ENCODE measurements at places on chromosomes 1 and 21.

- DNase-seq = no peak
Observed at GRCh38 chr1:15370781-15371520, 38.7 kb upstream of the EFHD2 start.

DNA sequence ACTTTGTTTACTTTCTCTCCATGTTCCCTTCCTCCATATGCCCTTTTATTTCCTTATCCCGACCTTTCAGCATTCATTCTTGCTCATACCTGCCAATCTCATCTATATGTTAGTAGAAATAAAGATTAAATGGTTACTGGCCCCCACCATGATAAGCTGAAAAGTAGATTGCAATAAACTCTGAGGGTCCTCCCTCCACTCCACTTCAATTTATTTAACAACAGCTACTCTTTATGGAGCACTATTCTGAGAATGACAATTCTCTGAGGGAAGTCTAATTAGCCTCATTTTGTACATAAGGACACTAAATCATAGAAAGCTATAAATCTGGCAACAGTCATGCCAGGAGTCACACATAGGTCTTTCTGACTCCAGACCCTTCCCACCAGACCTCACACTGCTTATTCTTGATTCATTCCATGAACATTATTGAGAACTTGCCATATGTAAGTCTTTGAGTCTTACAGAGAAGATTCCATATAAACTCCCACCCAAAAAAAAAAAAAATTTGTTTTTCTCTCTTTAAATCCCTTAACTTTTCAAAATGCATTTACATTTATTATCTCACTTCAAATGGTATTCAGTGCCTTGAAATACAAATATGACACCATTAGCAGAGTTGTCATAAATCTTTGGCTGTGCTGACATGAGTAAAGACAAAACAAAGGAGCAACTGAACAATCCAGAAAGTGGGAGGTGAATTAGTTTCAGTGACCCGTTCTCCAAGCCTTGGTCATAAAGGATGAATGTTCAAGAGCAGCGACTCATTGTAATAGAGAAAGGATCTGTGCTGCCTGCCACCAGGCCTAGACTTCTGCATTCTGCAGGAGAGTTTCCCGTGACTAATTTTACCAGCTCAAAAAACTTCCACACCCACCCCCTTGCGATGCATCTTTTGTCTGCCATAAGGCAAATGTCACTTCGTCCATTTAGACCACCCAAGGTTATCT is 28.5 kb downstream of the PALMD start:
- no peak for DNase-seq

GRCh38 chr1:116334015-116334547 is 39.0 kb upstream of the ATP1A1 start:
- no peak for DNase-seq

DNA sequence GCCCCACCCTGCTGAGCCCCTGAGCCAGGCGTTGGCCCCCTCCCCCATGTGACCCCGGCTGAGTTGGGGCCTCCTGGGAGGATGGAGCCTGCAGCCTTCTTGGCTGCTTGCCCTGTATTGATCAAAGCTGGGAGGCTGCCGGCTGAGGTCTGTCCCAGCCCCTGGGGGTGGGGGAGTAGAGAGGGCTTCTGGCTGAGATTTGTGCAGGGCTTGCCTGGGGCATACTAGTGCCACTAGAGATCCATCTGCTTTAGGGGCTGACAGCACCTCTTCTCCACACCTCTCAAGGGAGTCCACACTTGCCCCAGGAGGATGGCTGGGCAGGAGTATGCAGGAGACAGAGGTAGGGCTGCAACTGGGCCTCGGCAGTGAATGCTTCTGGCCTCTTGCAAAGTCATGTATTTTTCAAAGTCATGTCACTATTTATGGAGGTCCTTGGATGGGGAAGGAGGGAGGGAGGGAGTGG is 53.6 kb upstream of the SSBP3 start:
- DNase-seq = no peak

GRCh38 chr1:169132512-169133227 is 26.2 kb downstream of the ATP1B1 start:
- no peak for DNase-seq

DNA sequence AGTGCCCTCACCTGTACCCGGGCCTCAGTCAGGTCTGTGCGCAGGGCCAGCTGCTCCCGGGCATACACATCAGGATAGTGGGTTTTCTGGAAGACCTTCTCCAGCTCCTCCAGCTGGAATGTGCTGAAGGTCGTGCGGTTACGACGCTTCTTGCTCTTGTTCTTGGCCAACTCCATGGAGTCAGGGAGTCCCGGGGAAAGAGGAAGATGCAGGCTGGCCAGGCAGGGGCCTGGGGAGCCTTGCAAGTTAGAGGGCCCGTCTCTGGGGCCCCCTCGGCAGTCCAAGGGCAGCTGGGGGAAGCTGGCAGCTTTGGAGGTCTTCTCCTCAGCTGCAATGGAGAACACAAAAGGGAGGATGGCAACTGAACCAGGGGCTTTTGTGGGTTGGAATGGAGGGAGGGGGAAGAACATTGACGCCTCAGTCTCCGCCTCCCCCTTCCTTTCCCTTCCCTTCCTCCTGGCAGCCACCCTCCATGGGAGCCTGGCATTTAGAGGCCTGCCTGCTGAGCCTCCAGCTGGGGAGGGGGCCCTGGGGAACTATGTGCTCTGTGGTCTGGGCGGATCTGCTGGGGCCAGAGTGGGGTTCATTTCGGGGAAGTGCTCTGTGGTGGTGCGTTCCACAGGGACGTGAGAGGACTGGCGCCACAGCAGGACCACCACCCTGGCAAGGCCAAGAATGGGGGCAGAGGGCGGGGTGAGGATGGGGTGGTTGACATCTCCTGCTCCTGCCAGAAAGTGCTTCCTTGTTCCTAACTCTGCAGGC is 5.7 kb downstream of the ALX3 start:
- DNase-seq = no peak

GRCh38 chr1:221612047-221612777 is 129.7 kb downstream of the DUSP10 start:
- DNase-seq = no peak

DNA sequence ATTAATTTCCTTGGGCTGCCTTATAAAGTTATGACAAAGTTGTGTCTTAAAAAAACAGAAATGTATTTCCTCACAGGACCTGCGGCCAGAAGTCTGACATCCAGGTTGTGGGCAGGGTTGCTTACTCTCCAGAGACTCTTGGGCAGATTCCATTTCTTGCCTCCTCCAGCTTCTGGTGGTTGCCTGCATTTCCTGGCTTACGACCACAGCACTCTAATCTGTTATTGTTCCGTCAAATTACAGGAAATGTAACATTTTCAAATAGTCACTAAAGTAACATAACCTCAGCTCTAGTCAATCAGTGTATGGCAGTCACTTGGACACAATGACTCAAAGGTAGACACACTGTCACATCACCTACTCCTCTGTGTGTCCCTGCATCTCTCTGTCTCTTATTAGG is 226.8 kb downstream of the DNAH14 start:
- DNase-seq = no peak

DNA sequence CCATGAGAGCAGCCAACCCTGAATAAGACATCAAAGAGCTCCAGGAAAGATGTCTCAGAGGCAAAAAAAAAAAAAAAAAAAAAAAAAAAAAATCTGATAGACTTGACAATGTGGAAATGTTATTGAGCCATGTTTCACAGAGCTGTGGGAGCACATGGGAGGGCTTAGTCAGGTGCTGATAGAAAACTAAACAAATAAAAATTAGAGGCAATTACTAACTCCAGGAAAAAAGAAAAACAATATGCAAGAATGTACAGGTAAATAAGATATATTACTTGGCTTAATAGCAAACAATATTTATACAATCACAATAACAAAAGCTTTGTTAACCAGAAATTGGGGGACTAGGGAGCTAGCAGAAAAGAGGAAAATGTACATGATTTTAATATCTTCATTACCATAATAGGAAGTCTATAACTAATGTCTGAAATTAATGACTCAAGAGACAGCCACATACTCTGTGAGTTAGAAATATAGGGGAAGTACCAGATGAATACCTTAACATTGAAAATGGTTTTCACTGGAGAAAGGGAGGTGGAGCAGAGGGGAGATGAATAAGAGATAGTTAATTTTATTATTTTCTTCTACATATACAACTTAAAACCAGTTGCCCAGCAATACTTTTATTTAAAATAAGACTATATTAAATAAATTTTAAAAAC is 16.9 kb upstream of the RGS16 start:
- no peak for DNase-seq

DNA sequence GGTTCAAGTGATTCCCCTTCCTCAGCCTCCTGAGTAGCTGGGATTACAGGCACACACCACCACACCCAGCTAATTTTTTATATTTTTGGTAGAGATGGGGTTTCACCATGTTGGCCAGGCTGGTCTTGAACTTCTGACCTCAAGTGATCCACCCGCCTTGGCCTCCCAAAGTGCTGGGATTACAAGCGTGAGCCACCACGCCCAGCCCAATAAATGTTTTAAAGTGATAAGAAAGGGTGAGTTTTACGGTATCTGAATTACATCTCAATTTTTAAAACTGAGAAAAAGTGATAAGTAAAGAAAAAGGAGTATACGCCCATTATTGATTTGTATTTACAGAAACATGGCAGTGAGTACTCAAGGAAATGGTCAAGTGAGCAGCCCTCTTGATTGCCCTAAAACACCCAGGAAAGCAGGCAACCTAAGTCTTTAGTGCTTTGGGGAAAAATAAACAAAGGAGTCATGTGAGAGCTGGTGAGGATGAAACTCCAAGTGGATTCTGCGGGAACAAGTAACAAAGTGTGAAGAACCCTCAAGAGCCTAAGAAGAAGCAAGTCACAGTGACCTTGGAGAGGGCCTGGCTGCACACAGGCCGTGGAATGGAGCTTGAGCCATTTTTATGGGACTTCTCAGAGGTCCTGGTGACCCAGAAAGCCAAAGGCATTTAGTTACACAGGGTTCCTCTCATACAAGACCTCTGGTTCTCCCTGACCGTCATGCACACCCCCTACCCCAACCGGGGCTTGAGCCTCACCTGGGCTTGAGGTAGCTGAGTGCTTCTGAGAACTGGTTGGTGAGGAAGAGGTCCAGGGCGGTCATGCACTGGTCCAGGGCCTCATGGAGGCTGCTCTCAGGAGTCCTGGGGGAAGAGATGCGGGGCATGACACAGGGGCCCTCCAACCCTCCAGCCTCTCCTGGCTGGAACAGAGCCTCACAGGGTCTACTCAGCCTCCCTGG is 9.1 kb downstream of the TTC39A start:
- no peak for DNase-seq

- DNase-seq = no peak
Observed at GRCh38 chr21:42215942-42216725, 2.8 kb upstream of the ABCG1 start.

DNA sequence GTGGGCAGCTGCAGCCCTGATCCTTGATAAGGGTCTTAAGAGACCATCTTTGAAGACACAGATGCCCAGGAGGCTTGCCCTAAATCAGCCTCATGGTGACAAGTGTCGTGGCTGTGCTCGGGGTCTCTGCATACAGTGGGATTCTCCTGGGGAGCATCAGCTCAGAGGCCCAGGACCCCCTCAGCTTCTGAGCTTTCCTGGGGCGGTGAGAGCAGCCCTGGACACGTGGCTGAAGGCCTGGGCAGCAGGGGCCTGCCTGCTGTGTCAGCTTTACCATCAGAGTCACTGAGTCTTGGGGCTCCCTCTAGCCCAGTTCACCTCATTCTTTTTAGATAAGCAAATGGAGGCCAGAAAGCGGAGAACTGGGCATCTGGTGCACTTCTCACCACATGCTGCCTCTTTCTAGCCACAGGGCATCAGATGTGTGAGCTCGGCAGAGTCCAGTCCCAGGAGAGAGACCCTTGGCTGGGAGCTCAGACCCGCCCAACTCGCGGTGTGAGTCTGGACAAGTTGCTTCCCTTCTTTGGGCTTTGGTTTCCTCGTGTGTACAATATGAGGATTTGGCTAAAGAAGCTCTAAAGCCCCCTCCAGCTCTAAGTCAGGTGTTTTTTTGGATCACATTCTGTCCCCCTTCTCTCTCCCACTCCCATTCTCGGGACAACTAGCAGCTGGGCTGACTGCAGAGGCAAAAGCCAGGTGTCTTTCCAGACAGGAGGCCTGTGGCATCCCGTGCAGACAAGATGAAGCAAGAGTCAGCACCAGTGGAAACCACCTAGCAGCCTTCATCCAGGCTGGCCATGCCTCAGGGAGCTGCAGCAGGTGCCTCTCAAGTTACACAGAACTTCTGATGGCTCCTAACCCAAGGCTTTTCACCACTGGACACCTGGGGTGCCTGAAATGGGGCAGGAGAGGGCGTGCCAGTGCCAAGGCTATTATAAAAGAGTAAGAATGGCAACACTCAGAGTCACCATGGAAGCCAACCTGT is 119.1 kb downstream of the KCNN3 start:
- no peak for DNase-seq

GRCh38 chr1:84840346-84840745 is 52.7 kb downstream of the LPAR3 start:
- no peak for DNase-seq

DNA sequence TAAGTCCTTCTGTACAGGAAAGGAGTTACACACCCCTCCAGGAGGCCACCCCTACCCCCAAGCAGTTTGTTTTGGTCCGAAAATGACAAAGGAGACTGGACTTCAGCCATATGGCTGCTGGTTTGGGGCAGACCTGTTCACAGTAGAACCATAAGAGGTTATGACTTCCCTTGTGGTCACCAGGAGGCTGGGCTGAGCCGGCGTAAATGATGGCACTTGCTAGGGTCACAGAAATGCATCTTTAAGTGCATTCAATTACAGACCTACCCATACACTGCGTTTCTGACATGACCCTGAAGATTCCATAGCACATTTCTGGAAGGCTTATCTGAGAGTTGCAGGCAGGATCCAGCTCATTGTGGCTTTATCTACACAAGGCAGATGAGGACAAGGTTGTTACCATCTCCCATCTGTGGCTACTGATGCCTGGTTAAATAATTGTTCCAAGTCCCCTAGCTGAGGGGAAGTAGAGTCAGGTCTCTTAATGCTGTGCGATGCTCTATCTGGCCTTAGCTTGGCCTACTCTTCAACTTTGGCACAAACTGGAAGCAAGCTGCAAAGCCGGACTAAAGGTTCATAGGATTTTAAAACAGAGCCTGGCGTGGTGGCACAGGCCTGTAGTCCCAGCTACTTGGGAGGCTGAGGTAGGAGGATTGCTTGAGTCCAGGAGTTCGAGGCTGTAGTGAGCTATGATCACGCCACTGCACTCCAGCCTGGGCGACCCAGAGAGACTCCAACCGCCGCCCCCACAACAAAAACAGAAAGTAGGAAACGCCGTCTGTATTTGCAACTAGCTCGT is 1.7 kb upstream of the TRIM67 start:
- DNase-seq = no peak

DNA sequence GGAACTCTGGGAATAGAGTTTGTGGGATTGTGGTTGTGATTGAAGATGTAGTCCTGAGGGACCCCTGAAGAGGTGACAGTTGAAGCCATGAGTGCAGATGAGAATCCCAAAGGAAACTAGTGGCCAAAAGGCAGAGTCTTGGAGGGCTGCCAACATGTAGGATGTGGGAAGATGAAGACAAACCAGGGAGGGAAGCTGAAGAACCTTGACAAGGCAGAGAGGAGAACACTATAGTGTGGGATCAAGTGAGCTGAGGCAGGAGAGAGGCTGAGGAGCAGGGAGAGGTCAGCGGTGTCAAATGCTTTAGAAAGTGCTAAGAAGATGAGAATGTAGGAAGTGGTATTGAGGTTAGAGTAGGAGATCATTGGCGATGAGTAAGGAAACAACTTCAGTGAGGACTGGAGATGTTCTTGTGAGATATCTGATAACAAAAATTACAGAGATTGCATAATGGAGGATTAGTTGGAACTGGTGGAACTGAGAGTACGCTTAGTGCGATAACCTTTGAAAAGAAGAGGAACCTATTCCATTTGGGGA is 88.5 kb upstream of the VCAM1 start:
- DNase-seq = no peak

- DNase-seq = no peak
Observed at GRCh38 chr1:155080312-155081228, 1.9 kb downstream of the EFNA3 start.

- no peak for DNase-seq
Observed at GRCh38 chr21:43188592-43189210, 19.9 kb downstream of the CRYAA start.

All from effector CD8-positive, alpha-beta T cell (primary cell).